Muscle of leg (tissue), 16 donors: ENCODE measurements at places on chromosomes 3 and 15. TPM values are rescaled to one million over a fixed set of nuclear protein-coding genes. Genes with fewer than 3 reads are reported as not detected.

DNA sequence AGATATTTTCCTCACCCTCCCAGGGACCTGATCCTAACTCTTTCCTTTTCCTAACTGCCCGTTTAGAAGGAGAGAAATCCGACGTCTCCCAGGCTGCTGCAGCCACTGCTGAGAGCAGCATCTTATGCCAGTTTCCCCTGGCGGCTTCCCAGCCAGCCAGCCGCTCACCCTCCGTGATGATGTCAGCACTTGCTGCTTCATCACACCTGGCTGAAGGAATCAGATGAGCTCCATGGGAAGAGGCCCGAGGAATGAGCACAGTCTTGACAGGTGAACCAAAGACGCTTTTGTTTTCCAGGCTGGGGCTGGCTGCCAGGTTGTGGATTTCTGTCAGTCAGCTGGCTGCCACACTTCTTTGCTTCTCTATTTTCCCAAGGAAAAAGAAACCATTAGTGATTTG is 445.1 kb upstream of the RBMS3 start:
- DNase-seq, result peak; percentile 33

DNA sequence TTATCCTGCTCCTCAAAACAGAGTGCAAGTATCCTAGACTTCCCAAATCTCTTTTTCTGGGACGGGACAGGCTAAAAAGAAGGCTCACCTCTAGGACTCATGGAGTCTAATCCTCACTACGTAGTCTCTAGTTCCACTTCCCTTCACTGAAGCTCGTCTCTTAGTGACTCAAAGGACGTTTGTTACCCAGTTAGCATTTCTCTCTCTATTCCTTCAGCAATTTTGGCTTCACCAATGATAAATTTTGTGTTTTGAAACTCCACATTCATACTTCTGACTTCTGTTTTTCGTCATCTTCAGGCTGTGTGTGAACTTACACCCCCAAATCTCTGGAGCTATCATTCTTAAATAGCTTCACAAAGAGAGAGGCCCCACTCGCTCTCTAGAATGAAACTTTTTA is 627.1 kb downstream of the NAALADL2 start:
- DNase-seq, result no peak

- DNase-seq, result no peak
Observed at GRCh38 chr3:63800097-63800496, 19.0 kb upstream of the C3orf49 start.

DNA sequence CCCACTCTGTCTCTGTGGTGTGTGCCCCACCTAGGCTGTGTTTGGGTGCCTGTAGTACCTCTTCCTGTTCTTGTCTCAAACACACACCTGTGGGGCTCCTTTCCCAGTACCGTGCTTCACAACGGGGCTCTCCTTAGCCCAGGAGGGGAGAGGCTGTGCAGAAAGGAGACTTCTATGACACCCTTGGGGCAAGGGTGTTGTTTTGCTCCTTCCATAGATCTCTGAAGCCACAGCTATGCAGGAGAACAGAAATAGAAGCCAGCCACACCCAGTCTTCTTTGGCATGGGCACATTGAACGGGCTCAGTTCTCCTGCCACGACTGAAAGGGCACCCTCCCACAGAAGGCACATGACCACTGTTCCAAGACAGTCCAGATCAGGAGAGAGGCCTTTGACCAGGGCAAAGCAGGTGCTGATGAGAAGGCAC is 74.3 kb downstream of the LIPC start:
- no peak for DNase-seq

DNA sequence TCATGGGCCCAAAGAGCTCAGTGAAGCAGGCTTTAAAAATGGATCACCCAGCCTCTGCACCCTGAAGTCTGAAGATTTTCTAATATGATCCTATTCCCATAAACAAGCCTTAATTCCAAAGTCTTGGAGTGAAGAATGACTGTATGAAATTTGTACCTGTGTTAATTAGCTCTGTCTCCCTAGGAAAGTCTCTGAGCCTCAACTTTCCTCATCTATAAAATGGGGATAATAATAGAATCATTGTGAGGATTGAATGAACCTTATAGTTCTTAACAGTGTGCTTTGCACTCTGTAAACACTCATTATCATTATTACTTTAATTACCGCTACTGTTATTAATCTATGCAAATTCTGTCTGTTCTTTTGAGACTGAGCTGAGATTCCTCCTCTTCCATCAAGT is 61.9 kb downstream of the CDAN1 start:
- no peak for DNase-seq

DNA sequence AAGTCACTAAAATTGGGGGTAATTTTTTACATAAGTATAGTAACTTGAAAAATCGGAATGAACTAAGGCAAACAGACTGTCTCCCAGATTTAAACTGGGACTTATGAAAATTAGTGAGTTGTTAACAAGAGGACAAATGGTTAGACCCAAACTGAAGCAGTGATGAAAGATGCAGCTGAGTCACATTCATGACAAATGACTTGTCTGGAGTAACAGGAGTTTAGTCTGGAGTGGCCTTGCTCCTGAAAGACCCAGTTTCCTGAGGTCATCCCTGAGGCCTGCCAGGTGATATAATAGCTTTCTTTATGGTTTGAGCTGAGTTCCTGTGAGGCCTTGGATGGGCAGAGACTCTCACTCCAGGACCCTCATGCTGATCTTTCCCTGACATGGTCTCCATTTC is 9.6 kb upstream of the CTDSPL start:
- DNase-seq, result no peak

FBXO40 gene
- polyA plus RNA-seq, result 2.0 TPM

SLC30A4 gene
- 4.8 TPM for polyA plus RNA-seq

EFCC1 gene
- polyA plus RNA-seq, result 0.72 TPM

FLNB gene
- 62.6 TPM for polyA plus RNA-seq

GP5 gene
- polyA plus RNA-seq, result 0.52 TPM

TJP1 gene
- 47.8 TPM for polyA plus RNA-seq
